ENCODE measurements at places on chromosomes 4 and X.

GRCh38 chr4:46955601-46956000, 37.8 kb downstream of the GABRA4 start:
- DNase-seq = no peak

- no peak for DNase-seq
Measured at GRCh38 chrX:100512471-100512870, 72.3 kb upstream of the TNMD start.

GRCh38 chr4:67020438-67020797, 524.9 kb downstream of the CENPC start:
- DNase-seq = no peak

DNA sequence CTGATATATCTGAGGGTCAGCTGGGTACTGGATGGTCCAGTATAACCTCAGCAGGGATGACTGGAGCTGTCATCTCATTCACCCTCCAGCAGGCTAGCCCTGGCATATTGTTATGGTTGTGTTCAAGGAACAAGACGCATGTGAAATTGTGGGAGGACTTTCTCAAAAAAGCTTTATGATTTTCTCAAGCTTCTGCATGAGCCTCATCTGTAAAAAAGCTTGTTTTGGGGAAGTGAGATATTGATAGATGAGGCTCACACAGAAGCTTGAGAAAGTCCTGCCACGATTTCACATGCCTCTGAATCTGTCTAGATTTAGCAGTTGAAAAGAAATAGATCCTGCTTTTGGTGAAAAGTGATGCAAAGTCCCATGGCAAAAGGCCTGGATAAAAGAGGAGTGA, 93.4 kb downstream of the SPCS3 start:
- DNase-seq = no peak

DNA sequence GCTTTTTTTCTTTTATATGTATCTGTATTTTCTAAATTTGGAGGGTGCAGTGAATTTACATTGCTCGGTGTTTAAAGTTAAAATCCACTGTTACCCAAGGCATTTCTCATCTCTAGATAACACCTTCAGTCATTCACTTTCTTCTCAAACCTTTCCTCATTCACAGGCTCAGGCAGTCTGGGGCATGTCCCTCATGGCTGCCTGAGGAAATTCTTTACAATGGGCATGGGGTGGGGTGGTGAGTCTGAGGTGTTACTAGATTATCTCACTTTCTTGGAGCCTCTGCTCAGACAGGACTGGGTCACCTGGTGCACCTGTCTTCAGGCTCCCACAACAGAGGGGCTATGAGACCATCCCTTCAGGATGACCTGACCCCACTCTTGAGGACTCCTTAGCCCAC, 17.4 kb downstream of the CCDC149 start:
- no peak for DNase-seq

GRCh38 chr4:74930162-74930561, 2.8 kb upstream of the PARM1 start:
- DNase-seq = no peak

GRCh38 chr4:45072981-45073380, 346.6 kb upstream of the GNPDA2 start:
- no peak for DNase-seq

GRCh38 chr4:110198049-110198434, 373 bp downstream of the ELOVL6 start:
- DNase-seq = no peak

GRCh38 chrX:153590961-153591956, 7.7 kb downstream of the CCNQ start:
- no peak for DNase-seq

Data from SW 1271 (cell line).